Activated CD4-positive, CD25-positive, alpha-beta regulatory T cell (primary cell): ENCODE measurements at places on chromosomes 2 and 18.

GRCh38 chr18:9333441-9334328, 888 bp upstream of the TWSG1 start:
- DNase-seq: no peak

DNA sequence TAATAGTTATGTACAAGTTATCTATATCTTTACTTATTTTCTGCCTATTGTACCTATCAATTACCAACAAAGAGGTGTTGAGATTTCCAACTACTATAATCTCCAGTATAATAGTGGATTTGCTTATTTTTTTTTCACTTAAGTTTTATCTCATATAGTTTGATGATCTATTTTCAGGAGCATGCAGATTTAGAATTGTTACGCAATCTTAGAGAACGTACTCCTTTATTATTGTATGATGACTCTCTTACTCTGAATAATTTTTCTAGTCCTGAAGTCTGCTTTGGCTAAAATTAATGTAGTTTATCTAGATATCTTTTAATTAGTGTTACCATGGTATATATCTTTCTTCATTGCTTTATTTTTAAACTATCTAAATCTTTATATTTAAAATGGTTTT, 205.2 kb downstream of the SCG2 start:
- no peak for DNase-seq

GRCh38 chr18:49725809-49726674, 87.3 kb downstream of the ACAA2 start:
- no peak for DNase-seq

DNA sequence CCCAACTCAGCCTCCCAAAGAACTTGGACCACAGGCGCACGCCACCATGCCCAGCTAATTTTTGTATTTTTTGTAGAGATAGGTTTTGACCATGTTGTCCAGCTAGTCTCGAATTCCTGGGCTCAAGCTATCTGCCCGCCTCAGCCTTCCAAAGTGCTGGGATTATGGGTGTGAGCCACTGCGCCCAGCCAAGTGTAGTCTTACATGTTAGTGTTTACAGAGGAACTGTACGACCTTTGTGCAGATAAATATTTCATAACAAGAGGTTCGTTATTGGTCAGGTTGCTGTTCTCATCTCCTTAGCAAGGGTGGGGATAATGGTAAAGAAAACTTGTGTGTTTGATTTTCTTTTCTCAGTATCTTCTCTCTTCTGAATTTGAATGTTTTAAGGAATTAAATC, 46.5 kb downstream of the RALBP1 start:
- no peak for DNase-seq

DNA sequence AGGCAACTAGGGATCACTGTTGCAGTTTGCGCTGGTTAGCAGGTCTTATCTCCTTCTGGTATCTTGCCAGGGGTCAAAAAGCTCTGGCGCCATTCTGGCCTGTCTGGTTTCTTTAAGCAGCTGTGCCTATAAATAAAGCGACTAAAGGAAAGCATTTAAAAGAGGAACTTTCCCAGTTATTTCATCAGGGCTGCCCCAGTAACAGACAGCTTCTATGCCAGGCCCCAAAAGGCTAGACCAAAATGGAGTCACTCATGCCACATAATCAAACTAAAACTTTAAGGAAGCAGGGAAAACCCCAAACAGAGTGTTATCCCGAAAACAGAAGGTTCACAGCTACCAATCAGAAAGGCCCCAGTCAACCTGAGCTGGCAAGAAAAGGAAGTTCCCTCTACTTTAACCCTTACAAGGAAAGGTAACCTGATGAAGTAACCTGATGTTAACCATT, 41.2 kb upstream of the HNRNPA3 start:
- DNase-seq: no peak

DNA sequence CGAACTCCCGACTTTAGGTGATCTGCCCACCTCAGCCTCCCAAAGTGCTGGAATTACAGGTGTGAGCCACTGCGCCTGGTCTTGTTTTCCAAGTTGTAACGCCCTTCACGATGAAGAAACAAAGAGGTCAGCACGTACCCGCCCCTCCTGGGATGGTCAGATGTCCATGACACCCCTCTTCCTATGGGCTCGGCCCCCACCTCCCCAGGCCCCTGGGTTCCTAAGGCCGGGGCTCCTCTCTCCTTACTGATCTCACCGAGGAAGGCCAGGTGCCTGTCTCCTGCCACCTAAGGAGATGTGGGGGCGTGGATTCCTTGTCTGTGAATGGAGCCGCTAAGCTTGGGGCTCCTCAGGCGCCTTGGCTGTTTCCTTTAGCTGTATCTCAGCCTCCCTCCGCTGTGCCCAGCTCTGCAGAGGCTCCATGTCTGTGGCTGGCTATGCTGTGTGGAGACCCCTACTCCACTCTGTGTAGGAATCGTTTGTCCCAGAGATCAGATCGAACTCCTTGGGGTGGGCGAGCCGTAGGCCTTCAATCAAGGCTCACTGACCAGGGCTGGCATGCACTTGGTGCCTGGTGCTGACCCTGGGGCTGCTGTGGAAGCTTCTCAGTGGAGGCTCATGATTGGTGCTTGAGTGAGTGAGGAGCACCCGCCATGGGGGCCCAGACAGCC, 8.8 kb downstream of the COLEC11 start:
- no peak for DNase-seq

- no peak for DNase-seq
Observed at GRCh38 chr2:219289537-219290361, 10.6 kb downstream of the DNAJB2 start.

DNA sequence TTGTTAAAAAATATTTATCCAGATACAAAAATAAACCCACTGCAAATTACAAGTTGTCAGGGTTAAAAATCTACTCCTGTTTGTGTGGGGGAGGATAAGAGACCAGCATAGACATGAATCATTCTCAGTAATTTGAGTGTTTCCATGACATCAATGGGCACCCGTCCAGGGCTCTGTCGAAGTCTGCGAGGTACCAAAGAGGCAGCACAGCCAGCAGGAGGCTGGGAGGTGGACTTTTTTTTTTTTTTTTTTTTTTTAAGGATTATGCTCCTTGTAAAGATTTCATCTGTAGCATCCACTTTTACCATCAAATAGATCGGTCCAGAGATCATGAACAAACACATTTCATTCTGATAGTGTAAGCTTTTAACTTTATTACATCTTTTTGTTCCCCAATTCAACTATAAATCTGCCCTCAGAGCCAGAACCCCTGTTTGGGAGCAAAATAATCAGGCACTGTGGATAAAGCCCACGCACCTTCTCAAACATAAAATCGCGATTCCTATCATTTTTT, 182.0 kb downstream of the TCF4 start:
- DNase-seq: no peak
